ENCODE measurements at places on chromosomes 16 and 17. TPM values are rescaled to one million over a fixed set of nuclear protein-coding genes. Genes with fewer than 3 reads are reported as not detected.

Gene GAST
- total RNA-seq: not detected

Gene INO80E
- total RNA-seq: 37.7 TPM

Gene ZFHX3
- total RNA-seq: 7.6 TPM

Gene STAC2
- total RNA-seq: not detected

- no peaks in the 10 kb centered on the region for H3K36me3 ChIP-seq
- no peaks in the 10 kb centered on the region for H3K4me1 ChIP-seq
- H3K27ac ChIP-seq: no peak overlapping the region
- no peak for DNase-seq
- H3K27me3 ChIP-seq: no peaks in the 10 kb centered on the region
These were observed 17.9 kb upstream of the BEAN1 start for GRCh38 chr16:66409156-66409555.
